Fibroblast of the aortic adventitia (primary cell): ENCODE measurements at places on chromosomes 6 and 20. TPM values are rescaled to one million over a fixed set of nuclear protein-coding genes. Genes with fewer than 3 reads are reported as not detected.

The TBXT gene
- total RNA-seq = not detected in 2 replicates

The STMN3 gene
- 9.3 and 12.1 TPM in 2 replicates for total RNA-seq

The TCF21 gene
- 2.9 and 5.0 TPM in 2 replicates for total RNA-seq

The TGIF2 gene
- 3.1 and 4.8 TPM in 2 replicates for total RNA-seq

The PACSIN1 gene
- total RNA-seq = not detected in 2 replicates

The FRK gene
- 2.0 TPM in 2 replicates for total RNA-seq

The SLC22A3 gene
- total RNA-seq = 0.72 and 1.5 TPM in 2 replicates

The EIF2S2 gene
- 148 and 223 TPM in 2 replicates for total RNA-seq

The RNGTT gene
- 24.9 and 49.0 TPM in 2 replicates for total RNA-seq

The RHAG gene
- total RNA-seq = not detected in 2 replicates
